Stimulated activated naive CD8-positive, alpha-beta T cell treated with anti-CD3 and anti-CD28 coated beads, Interleukin-15, amount 100 ng/mL, for 72 hours (primary cell): ENCODE measurements at places on chromosomes 1 and 21.

GRCh38 chr1:65339866-65340468, 30.6 kb downstream of the DNAJC6 start:
- no peak for DNase-seq

DNA sequence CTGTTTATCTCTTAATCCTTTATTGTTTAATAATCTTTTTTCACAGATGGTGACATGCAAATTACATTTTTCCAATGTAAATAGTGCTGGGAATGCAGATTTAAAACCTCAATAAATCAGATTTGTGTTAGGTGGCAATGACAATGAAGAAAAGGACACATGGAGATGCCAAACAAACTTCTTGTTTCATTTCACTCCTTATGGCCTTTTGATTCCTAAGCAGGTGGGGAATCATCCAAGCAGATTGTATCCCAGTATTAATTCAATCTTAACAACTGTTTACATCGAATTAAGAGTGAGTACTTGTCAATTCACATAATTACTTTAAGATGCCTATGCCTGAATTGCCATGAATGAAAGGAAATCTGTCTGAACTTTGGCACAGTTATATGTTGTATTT, 98.9 kb upstream of the RGS18 start:
- no peak for DNase-seq

GRCh38 chr1:9230869-9231533, 3.6 kb upstream of the H6PD start:
- no peak for DNase-seq

DNA sequence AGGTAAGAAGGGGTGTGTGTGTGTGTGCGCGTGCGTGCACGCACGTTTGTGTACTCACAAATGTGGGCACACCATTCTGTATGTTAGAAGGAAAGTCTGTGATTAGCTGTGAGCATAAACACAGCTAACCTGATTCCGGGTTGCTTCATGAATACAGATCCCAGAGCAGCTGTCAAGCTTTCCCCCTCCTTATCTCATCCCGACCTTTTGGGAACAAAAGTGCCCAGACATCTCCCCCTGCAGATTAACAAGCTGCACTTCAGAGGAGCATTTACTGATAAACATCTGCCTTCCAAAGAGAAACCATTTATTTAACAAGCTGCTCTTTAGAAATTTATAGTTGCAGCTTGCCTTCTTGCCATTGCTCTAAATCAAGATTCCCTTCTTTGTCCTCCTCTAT, 97.0 kb downstream of the MT1HL1 start:
- no peak for DNase-seq

- DNase-seq: no peak
Observed at GRCh38 chr21:32578107-32578691, 7.1 kb downstream of the TCP10L start.

- DNase-seq: no peak
Observed at GRCh38 chr1:29623501-29623900, 387.2 kb downstream of the PTPRU start.

- DNase-seq: no peak
Observed at GRCh38 chr1:31790140-31790539, 25.7 kb downstream of the SPOCD1 start.

DNA sequence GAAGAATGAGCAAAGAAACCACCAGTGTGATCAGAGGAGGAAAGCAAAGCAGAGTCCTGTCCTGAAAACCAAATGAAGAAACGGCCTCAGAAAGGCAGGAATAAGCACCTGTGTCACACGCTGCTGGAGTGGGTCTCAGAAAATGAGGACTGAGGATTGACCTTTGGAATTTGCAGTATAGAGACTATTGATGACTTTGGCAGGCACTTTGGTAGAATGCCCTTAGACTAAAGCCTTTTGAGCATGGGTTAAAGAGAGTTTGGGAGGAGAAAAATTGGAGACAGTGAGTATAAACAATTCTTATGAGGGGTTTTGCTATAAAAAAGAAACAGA, 43.2 kb downstream of the HENMT1 start:
- DNase-seq: no peak

DNA sequence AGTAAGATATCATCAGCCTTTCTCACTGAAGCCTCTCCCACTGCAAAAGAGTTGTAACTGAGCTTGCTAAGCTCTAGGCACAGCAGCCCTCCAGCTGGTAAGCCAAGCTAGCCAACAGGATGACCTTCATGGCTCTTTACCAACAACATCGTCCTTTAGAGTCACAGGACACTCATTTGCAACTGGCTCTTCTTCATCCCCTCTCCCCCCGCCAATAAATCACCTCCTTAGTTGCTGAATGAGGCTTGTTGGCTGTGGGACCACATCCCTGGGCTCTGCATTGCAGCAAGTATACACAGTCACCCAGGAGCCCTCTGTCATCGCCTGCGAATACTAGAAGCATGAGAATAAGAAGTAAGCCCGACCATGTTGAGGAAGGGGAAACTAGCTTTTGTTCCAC, 16.0 kb upstream of the ZNF697 start:
- DNase-seq: no peak

- DNase-seq: no peak
Observed at GRCh38 chr1:172821609-172822274, 162.8 kb downstream of the FASLG start.

- no peak for DNase-seq
Observed at GRCh38 chr1:30657131-30658013, 66.0 kb downstream of the MATN1 start.

- no peak for DNase-seq
Observed at GRCh38 chr1:209586221-209586740, 2.8 kb downstream of the CAMK1G start.

DNA sequence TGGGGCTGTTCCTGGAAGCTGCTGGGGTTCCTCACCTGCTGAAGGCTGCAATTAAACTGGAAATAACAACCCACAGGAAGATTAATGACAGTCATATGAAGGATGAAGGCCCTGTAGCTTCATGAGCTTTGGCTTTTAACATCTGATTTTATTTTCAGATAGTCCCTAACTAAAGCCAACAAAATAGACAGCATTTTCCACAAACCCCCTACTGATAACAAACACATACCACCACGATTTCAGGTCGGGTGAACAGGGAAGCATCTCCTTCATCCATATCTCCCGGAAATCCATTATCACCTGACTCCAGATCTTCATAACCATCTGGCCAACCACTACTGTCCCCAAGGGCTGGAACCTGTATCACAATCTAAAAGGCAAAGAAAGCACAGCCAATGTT, 169.6 kb downstream of the TGFBR3 start:
- no peak for DNase-seq

GRCh38 chr1:157512036-157512969, 40.0 kb downstream of the FCRL5 start:
- no peak for DNase-seq

GRCh38 chr1:42767510-42768000, 506 bp downstream of the C1orf50 start:
- no peak for DNase-seq

DNA sequence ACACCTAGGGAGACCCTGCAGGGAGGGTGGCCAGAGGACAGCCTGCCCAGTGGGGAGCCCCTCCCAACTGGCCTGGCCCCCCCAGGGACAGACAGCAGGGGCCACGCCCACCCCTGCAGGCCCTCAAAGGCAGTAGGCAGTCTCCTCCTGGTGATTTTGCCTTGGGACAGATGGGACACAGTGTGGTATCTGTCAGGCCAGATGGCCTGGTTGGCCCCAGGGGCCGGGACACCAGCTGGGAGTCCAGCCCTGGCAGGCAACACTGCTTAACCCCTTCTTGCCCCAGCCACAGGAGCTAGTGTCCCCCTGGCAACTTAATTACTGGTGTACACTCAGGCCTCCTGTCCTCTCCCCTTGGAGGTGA, 17.8 kb downstream of the IFFO2 start:
- no peak for DNase-seq

DNA sequence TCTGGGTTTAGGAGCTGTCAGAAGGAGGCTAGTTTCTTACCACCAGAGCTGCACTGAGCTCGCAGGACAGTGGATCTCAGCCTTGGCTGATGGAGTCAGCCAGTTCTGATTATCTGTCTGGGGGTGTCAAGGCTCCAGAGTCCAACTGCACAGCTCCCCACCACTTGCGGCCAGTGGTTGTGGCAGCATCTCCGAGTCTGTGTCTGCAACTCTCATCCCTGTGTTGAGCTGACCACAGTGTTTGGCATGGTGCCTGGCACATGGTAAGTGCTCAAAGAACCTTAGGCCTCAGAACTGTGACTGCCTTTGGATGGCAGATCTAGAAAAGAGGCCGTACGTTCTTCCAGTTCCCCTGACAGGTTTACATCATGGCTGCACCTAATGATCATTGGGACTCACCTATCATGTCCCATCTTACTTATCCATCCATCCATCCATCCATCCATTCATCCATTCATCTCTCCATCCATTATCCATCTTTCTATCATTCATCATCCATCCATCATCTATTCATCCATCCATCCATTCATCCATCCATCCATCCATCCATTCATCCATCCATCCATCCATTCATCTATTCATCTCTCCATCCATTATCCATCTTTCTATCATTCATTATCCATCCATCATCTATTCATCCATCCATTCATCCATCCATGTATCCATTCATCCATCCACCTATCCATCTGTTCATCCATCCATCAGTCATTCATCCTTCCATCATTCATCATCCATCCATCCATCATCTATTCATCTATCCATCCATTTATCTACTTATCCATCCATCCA, 114.5 kb downstream of the CRYAA start:
- no peak for DNase-seq

GRCh38 chr1:116324411-116324810, 48.6 kb upstream of the ATP1A1 start:
- no peak for DNase-seq

DNA sequence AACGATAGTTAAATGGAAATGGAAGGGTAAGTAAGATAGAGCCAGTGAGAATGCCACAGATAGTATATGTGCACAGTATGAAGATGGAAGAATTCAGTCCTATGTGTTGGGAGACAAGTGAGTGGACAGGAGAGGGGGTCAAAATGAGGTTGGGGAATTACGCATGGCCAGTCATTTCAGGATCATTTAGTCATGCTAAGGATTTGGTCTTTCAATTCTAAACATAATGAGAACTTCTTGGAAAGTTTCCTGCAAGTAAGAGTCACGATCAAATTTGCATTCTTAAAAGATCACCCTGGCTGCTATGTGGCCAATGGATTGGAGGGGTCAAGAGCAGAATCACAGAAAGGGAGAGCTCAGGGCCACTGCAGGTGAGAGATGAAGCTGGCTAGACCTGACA, 64.0 kb upstream of the KCNK2 start:
- DNase-seq: no peak

- no peak for DNase-seq
Observed at GRCh38 chr1:21618561-21619374, 50.4 kb downstream of the RAP1GAP start.

GRCh38 chr1:98704474-98704873, 43.0 kb downstream of the SNX7 start:
- no peak for DNase-seq

GRCh38 chr1:225866981-225867380, 15.2 kb downstream of the TMEM63A start:
- DNase-seq: no peak

- DNase-seq: peak; percentile 79
Observed at GRCh38 chr1:226626577-226626956, 78.0 kb downstream of the STUM start.

GRCh38 chr1:204684206-204684570, 1.4 kb downstream of the LRRN2 start:
- DNase-seq: no peak

DNA sequence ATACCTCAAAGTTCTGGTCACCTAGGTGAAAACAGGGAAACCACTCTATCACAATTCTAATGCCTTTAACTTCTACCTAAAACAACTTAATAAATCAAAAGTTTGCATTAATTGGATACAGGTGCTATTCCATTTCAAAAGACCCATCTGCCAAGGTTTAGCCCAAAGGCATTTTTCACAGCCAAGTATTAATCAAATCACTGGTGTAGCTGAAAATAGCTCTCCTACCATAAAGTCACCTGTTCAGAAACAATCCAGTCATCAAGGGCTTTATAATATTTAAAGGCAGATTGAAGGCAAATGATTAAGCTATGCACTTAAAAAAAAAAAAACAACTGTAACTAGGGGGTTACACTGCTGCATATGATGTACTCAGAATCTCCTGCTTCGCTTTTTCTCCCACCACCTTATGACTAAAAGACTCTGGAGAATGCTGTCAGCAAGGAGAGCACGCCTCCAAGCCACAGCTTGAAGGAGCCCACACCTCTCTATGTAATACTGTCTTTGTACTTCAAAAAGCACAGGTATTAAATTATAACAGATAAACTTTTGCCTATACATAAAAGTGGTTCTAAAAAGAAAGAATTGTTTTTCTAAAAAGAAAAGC, 20.5 kb downstream of the KIAA0319L start:
- DNase-seq: no peak

GRCh38 chr1:98421085-98421435, 240.5 kb upstream of the SNX7 start:
- no peak for DNase-seq

GRCh38 chr1:88009916-88010315, 674.2 kb upstream of the PKN2 start:
- no peak for DNase-seq

DNA sequence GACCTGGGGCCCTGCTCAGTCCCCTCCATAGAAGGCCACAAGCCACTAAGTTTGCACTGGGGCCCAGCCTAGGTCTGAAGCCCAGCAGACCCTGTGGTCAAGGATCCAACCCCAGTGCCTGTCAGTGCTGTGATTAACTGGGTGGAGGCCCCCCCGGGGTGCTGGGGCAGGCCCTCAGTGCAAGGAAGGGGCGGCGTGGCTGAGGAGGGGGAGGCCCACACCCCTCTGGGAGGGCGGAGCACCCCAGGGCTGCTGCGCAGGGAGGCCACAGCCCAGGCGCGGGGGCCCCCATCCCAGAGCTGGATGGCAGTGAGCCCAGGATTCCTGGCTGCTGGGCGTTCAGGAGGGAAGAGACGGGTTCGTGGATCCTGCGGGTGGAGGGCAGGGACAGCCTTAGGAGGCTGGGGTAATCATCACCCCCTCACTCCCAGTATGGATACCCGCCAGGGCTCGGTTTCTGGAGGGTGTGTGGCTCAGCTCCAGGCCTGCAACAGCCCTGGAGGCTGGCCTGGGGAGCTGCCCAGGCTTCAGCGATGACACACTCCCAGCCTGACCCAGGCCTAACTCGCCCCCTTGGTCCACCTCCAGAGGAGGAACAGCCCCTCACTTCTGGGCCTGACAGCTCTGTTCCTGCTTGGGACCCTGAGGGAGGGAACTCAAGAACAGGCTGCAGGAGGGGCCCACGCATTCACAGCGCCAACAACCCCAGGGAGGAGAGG, 890 bp downstream of the GJC2 start:
- DNase-seq: no peak

DNA sequence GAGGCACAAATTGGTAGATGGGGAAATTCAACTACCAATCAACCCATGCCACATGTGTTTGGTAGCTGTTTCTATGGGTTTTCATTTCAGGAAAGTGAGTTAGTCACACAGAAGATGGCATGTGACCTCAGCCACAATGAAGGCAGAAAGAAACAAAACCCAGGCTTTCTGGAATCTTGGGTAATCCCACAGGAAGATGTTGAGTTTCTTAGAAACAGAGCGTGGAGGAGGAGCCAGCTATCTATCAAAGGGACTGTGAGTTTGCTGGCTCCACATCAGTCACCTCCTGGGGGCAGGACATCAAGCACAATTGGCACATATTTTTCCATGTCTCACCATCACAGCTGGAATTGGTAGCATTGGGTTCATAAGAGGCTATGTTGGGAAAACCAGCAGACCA, 188.9 kb upstream of the PLXNA2 start:
- DNase-seq: no peak

- no peak for DNase-seq
Observed at GRCh38 chr1:180462102-180462501, 40.3 kb downstream of the ACBD6 start.
